ENCODE measurements at places on chromosomes 2 and 18.

- DNase-seq, result no peak
Measured at GRCh38 chr2:172260336-172260735, 157.6 kb upstream of the DLX2 start.

- DNase-seq, result no peak
Measured at GRCh38 chr2:26270373-26270772, 25.6 kb downstream of the HADHB start.

DNA sequence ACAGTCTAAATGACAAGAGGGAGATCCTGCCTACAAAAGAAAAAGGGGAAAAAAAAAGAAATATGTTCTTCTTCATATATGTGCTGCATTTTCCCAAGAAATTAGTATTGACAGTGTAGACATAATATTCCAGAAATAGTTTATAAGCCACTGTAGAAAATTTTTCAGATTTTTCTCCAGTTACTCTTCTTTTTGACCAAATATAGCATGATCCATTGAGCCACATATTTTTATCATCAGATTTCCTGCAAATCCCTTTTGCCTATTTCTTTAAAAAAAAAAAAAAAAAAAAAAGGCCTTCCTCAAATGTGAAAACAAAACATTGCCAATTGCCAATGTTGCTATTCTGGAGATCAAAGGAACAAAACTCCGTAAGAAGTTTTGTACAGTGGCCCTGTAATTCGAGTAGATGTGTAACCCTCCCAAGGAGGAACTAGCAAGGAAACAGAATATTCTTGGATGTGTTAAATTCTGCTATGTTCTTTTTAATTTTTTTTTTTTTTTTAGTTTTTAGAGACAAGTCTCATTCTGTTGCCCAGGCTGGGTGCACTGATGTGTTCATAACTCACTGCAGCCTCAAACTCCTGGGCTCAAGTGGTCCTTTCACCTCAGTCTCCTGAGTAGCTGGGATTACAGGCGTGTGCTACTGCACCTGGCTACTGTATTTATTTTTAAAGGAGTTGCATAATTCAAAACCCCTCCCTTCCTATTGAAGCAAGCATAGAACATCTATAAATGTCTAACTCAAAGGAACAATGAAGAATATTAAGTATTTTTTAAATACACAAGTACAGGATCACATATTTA, 12.5 kb upstream of the CABYR start:
- DNase-seq, result no peak

- no peak for DNase-seq
Measured at GRCh38 chr2:63981702-63982103, 37.5 kb downstream of the VPS54 start.

DNA sequence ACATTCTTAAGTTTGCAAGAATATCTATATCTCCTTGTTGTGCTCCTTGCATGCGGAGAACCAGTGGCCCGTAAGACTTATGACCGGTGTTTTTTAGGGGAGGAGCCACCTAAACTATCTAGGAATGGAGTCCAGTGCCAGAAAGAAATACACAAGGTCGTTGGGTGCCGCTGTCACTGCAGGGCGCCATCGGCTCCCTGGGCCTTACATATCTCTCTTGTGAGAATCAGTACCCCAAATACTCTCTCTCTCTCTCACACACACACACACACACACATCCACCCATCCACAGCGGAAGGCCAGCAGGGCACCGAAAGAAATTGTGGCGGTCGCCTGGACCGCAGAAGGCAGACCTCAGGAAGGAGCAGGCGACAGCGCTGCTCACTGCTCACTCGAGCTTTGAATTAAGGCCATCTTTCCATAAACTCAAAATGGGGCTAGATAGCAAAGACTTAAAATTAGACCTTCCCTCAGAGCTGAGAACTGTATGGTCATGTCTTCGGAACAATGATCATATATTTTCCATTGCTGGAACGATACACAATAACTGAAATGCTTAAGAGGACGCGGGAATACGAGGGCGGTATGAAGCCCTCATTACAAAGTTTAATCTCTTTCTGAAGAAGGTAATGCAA, 10.4 kb downstream of the NR4A2 start:
- no peak for DNase-seq

DNA sequence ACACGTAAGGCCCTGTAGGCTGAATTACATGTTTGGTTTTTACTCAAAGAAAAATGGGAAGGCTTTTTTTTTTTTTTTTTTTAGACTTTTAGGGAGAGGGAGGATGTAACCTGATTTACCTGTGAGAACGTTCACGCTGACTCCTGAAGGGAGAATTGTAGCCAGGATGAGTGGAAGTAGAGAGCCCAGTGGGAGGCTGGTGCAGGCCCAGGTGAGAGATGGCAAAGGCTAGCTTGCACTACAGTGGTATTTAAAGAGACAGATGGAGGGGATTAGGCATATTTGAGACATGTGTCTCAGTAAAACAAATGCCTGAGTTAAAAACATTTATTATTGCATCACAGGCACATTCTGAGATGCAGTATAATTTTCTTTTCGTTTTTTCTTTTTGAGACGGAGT, 107.9 kb downstream of the CCDC85A start:
- no peak for DNase-seq

DNA sequence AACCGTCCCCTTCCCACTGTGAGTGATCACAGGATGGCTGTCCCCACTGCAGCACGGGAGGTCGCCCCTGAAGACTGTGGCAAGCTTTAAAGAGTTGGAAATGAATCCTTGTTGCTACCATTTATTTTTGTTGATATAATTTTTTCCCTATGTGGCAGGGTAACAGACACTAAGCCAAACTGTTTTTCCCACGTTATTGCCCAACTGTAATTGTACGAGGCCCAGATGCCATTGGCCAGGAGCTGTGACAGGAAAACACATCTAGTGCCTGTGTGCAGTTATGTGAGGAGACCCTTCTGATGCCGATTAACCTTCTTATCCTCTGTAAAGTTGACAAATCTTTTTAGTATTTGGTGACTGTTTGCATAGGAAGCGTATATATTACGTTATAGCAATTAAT, 44.2 kb downstream of the MRPS9 start:
- DNase-seq, result no peak

- no peak for DNase-seq
Measured at GRCh38 chr18:31045599-31045998, 3.1 kb upstream of the DSC3 start.

DNA sequence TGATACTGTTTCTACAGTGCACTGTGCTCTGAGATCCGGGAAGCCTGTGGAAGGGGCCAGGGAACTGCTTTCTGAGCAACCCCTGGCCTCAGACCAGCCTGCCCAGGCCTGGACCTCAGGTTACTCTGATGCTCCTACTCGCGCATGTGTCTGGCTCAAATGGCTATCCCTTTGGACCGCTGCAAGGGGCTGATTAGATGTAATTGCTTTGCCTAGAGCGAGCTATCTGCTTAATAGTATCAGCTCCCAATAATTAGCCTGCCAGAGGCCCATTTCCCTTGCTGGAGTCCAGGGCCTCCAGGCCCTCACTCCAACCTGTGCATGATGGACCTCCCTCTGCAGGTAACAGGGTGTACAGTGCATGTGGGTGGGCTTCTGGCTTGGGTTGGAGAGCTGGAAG, 7.2 kb upstream of the KCNK3 start:
- DNase-seq, result no peak

- no peak for DNase-seq
Measured at GRCh38 chr2:187526792-187527191, 27.4 kb downstream of the TFPI start.

DNA sequence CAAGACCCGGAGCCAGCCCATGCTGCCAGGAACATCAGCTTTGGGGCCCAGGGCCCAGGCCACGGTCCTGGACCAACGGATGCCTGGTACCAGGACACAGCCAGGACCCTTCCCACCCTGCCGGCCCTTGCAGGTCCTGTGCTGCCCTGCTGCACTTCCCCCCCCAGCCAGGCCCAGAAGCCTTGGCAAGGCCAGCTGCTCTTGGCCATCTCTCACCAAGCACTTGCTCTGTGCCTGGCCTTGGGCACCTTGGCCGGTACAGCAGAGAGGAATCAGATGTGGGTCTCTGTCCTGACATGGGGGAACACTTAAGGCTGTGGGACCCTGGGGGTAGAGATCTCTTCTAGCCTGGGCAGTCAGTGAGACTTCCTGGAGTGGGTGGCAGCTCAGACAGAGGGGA, 28.9 kb downstream of the BIN1 start:
- no peak for DNase-seq

GRCh38 chr18:62610351-62610700, 87.5 kb downstream of the ZCCHC2 start:
- DNase-seq, result no peak

- no peak for DNase-seq
Measured at GRCh38 chr18:80154293-80154692, 45.2 kb downstream of the ADNP2 start.

DNA sequence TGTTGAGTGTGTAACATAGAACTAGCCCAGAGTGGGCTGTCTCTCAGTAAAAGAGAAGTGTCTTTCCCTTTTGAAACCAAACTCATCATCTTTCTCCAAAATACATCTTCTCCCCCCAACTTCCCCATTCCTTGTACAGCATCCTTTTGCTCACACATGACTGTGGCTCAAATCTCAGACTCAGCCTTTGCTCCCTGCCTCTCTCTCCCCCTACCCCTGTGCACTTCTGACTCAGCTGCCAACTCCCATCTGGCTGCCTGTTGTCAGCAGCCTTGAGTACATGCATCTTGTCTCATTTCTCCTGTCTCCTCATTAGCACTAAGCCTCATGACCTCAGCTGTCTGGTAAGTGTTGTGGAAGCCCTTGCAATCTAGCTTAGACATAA, 18.1 kb upstream of the MGAT4A start:
- no peak for DNase-seq
